Cerebellar nuclear complex (tissue), 1 donor: ENCODE measurements at places on chromosomes 13 and 19.

- no peak for DNase-seq
These were observed 3.4 kb downstream of the PALM3 start for GRCh38 chr19:14058182-14059092.

GRCh38 chr19:1154731-1155351, 19.2 kb downstream of the SBNO2 start:
- no peak for DNase-seq

GRCh38 chr19:38707512-38708114, 36.7 kb downstream of the CAPN12 start:
- DNase-seq, result no peak

DNA sequence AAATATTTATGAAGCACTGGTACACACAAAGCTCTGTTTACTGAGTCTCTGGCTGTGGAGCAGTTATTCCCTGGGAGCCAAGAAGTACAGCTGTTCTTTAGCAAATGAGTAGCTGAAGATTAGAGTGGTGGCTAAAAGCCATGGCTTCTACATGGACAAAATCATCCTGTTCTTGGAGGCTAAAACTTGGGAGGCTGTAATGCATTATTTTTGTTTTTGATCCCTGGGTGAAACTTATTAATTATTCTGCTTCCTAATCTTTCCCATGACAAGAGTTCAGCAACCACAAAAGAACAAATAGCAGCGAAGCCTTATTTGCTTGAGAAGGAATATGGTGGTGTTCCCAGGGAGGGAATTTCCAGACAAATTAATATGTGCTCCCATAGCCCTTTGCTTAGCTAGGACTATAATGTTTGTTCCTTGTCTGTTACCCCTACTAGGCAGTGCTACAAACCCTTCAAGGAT, 109.5 kb downstream of the DCT start:
- no peak for DNase-seq

DNA sequence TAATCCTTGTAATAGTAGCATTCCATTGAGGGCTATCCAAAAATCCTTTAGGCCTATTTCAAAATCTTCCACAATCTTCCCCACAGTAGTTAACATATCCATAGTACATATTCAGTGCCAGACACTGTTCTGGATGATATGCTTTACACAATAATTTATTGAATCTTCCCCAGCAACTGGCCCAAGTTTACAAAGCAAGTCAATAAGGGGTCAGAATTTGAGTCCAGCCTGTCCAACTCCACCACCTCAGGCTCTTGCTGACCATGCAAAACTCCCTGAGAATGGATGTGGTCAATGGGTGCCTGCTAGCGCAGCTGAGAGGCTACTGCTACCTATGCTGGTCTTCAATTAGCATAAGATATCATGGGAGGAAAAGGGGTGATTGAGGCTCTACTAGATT, 529.6 kb downstream of the FGF9 start:
- no peak for DNase-seq

- DNase-seq, result no peak
These were observed 39.1 kb downstream of the PCDH8 start for GRCh38 chr13:52809310-52809769.

- DNase-seq, result no peak
These were observed 285.0 kb upstream of the SLC10A2 start for GRCh38 chr13:103351035-103351828.

DNA sequence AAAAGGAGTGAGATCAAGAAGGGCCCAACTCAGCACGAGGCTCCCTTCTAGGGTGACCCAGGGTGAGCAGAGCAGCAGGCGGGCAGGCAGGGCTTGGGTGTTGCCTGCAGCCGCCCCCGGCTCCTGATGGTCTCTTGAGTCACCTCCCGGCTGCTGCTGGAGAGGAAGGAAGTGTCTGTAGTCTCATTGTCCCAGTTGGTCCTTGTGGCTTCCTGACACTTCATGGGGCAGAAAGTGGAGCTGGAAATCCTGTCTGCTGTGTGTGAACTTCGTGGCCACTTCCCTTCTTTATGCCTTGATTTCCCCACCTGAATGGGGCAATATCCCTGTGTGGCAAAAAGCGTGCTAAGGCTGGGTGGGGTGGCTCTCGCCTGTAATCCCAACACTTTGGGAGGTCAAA, 2.5 kb downstream of the MAP1S start:
- DNase-seq, result no peak
